Left lung (tissue), 14 donors: ENCODE measurements at places on chromosomes 13 and 19.

- DNase-seq, result no peak
These were observed 6.6 kb upstream of the S1PR2 start for GRCh38 chr19:10237702-10238101.

GRCh38 chr13:21879263-21879914 lies 208.5 kb downstream of the FGF9 start:
- DNase-seq, result no peak

GRCh38 chr13:111550062-111550461 lies 229.6 kb downstream of the TEX29 start:
- no peak for DNase-seq

DNA sequence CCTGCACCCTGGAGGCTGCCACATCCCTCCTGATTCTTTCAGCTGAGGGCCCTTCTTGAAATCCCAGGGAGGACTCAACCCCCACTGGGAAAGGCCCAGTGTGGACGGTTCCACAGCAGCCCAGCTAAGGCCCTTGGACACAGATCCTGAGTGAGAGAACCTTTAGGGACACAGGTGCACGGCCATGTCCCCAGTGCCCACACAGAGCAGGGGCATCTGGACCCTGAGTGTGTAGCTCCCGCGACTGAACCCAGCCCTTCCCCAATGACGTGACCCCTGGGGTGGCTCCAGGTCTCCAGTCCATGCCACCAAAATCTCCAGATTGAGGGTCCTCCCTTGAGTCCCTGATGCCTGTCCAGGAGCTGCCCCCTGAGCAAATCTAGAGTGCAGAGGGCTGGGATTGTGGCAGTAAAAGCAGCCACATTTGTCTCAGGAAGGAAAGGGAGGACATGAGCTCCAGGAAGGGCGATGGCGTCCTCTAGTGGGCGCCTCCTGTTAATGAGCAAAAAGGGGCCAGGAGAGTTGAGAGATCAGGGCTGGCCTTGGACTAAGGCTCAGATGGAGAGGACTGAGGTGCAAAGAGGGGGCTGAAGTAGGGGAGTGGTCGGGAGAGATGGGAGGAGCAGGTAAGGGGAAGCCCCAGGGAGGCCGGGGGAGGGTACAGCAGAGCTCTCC lies 6.9 kb upstream of the CEACAM5 start:
- DNase-seq, result no peak

DNA sequence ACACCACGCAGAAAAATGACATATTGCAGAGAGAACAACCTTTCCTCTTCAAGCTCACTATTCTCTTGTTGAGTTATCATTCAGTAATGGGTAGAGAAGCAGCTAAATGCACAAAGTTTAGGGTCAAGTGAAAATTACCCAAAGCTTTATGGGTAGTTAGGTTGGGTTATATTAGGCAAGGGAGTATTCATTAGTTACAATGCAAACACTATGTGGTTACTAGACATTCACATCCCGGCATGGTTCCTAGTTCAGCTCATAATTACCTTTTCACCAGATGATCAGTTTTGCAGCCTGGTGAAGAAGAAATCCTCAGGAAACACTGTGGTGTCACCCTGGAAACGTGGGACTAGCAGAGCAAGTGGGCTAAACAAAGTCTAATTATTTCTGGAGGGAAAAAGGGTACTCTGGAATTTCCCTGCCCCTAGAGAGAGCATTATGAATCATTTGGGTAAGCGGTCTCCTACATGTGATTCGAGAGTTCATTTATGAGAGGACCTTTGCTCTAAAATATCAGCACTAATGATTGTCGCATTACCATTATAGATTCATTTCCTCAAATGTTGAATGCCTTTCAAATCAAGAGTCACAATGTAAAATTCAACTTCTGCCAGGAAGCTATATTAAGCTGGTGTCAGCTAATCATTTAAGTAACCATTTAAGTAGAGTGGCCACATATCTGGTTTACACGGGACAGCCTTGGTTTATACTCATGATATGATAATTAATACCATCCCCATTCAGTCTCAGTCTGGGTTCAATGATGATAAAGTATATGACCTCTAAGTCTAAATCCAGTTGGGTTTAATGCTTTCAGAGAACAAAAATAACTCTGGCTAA lies 1208.0 kb downstream of the DIAPH3 start:
- DNase-seq, result no peak

GRCh38 chr13:40600149-40600751 lies 66.2 kb downstream of the FOXO1 start:
- DNase-seq, result no peak

- no peak for DNase-seq
These were observed 157.9 kb downstream of the COL4A1 start for GRCh38 chr13:110149036-110149435.

DNA sequence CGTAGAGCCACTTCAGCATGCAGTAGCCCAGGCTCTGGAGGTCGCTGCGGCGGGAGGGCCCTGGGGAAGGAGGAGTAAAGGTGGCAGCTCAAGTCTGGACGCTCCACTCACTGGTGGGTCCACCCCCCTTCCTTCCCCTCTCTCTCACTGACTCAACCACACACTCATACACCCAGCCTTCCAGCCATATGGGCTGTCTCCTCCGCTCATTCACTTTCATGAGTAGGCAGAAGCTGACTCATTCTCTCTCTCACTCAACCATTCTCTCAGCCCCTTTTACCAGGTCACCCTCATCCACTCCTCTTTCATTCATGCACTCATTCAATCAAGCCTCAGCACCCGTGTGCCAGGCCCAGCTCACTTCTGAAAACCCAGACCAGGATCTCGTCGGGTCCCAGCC lies 27.5 kb upstream of the SIGLEC11 start:
- DNase-seq, result no peak

GRCh38 chr13:39968646-39969475 lies 313.4 kb downstream of the COG6 start:
- no peak for DNase-seq
